ENCODE measurements at places on chromosomes 11 and 22.

DNA sequence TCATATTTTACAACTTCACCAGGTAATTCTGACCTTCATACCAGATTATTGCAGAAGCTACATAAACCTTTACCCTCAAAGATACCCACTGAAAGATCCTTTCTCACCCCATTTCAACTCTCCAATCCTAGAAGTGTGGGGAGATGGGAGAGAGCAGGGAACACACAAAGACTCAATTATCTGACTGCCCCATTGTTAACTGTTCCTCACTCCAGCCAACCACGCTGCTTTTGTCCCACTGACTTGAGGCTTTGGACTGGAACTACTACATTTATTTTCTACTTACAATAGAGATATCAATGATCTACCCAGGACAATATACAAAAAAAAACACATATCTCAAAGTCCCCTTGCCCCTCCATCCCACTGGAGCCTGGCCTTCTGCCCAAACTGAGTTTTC lies 44.7 kb upstream of the SLN start:
- no peak for DNase-seq

DNA sequence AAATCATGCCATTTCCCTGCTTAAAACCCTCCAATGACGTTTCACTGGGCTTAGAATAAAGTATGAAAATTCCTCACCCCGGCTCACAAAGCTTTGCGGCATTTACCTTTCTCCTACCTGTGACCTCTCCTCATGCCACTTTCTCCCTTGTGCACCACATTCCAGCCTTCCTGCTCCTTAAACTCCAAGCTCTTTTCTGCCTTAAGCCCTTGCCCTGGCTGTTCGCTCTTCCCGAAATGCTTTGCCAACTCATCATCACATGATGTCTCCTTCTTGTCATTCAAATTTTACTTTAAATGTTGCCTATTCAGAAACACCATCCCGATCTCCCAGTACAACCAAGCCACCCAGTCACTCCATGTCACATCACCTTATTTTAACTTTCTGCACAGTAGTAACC lies 2.0 kb downstream of the PLEKHA7 start:
- no peak for DNase-seq

DNA sequence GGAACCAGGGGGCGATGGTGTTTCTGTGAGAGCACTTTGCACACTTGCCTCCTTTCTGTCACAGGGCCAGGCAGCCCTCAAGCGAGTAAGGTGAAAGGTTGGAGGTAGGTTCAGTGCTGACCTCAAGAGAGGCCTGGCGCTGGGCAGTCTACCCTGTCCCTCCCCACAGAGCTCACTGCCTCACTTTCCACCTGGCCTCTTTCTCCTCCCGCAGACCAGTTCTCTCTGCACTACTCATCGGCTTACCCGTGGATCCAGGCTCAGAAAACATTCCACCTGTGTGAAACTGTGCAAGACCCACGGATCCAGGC lies 16.8 kb downstream of the APOL5 start:
- DNase-seq, result no peak

DNA sequence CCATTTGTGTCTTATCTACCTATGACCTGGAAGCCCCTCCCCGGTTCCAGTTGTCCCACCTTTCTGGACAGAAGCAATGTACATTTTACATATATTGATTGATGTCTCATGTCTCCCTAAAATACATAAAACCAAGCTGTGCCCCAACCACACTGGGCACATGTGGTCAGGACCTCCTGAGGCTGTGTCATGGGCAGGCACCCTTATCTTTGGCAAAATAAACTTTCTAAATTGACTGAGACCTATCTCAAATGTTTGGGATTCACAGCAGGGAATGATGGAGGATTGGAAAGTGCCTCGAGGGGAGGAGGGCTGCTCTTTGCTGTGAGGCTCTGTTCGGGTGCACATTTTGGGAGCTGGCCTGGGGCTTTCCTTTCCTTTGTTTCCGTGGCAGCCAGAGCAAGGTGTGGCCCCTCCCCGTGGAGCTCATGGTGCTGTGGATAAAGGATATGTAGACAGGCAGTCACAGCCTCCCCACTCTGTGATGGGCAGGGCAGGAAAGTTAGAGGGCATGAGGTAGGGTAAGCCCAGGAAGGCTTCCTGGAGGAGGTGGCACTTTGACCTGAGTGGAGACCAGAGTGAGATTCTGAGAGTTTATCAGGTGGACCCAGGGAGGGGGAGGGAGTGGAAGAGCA lies 615.6 kb downstream of the TBC1D22A start:
- DNase-seq, result no peak

GRCh38 chr11:69307871-69308431 lies 14.0 kb downstream of the MYEOV start:
- DNase-seq, result no peak

DNA sequence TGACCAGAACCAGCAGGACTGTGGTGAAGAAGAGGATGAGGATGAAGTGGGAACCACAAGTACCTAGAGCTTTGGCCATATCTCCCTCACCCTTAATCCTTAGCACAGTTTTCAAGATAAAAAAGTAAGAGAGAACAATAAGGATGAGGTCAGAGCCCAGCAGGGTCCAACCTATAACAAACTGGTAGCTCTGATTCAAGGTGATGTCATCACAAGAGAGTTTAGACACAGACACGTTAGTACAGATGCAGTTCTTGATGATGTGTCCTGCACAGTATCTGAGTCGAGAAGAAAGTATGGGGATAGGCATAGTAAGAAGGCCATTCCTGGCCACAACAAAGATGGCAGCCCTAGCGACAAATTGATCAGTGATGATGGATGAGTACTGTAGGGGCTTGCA lies 586 bp downstream of the OR56A5 start:
- DNase-seq, result no peak

DNA sequence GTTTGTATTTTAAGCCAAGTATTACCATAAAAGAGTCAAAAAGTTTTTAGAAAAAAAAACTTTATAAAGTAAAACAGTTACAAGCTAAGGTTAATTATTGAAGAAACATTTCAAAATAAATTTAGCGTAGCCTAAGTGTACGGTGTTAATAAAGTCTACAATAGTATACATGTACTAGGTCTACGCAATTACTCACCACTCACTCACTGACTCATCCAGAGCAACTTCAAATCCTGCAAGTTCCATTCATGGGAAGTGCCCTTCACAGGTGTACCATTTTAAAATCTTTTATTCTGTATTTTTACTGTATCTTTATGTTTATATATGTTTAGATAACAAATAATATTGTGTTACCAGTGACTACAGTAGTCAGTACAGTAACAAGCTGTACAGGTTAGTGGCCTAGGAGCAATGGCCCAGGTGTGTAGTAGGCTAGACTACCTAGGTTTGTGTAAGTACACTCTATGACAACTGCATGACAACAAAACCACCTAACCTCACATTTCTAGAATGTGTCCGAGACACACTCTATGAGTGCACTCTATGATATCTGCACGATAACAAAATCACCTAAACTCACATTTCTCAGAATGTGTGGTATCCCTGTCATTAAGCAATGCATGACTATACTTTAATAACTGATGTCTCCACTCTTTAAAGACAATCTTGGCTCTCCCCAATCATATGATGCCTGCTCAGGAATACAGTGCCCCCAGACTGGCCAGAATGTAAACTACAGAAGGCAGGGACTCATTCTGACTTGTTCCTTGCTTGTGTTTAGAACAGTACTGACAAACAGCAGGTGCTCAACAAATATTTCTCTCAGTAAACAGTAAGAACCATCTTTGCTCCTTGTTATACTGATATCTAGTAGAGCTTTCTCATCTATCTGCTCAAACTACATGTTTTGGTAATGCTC lies 21.2 kb downstream of the KMT5B start:
- DNase-seq, result no peak

DNA sequence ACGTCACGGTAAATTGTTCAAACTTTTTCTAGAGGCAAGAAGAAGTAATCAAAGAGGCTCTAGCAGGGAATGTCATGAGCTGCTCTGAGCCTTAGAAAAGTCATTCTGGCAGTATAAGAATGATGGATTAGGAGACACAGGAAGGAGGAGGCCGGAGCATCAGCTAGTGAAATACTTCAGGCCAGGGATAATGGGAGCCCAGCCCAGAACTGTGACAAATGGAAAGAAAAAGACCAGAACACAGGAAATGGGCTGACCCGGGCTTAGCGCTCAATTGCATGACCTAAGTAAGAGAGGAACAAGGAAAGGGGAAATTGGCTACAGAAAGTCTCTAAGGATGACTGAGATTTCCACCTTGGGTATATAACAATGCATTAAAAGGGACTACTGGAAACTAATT lies 108.6 kb downstream of the LARGE1 start:
- no peak for DNase-seq

DNA sequence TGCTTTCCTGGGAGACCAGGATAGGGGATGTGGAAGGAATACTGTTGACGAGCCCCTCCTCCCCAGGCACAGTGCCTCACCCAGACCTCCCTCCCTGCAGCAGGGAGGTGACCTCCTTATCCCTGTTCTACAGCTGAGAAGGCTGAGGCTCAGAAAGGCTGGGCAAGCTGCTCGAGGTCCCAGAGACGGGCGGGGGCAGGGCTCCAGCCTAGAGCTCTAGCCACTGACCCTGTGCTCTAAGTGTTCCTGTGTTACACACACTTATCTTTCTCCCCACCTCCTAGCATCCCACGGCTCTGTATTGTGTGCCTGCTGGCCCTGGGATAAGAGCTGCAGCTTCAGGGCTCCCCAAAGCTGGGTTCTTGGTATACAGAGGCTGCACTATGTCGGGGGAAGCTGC lies 7.9 kb downstream of the CCDC134 start:
- no peak for DNase-seq

DNA sequence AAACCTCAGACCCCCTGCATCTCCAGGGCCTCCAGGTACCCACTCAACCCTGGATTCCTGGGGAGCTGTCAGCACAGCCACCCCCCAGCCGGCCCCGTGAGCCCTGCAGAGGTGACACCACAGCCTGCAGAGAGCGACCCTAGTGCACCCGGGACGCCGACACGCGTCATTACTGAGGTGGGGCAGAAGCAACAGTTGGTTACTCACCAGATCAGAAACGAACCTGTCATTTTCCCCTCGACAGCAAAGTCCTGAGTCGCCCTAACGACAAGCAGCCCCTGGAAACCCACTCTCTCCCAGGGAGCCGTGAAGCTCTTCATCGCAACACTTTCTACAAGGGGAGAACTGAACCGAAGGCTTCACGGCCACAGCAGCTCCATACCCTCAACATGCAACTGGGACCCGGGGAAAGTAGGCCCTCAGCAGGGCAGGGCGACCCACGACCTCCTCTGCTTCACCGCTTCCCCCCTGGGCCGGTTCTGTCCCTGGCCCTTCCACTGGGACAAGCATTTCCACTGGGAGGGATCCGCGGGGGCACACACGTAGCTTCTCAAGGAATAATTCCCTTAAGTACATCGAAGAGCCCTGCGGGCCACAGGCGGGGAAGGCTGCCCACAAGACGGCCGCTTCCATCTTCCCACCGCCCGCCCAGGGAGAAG lies 1.6 kb downstream of the BRD1 start:
- DNase-seq, result no peak

DNA sequence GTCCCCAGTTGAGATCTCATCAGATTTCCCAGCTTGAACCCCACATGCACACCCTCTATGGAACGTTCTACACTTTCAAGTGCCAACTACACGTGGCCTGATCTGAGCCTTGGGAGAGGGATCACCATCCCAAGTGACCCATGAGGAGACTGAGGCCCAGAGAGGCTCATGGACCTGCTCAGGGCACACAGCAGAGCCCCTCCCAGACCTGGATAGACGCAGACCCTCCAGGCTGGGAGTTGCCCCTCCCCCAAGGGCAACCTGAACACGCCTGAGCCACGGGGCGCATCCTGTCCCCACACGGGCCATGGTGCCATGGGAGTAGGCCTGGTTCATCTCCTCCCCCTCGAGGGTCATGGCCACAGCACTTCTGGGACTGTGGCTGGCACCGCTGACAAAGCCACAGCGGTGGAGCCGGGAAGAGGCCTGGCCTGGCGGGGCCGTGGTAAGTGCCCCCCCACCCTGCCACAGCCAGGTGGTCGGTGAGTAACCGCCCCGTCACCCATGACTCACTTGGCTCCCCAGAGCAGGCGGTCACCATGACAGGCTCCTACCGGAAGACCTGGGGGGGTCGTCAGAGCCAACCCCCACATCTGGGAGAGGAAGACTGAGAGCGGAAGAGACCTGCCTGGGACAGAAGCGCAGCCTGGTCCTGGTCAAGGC lies 8.1 kb downstream of the WNT7B start:
- DNase-seq, result no peak

DNA sequence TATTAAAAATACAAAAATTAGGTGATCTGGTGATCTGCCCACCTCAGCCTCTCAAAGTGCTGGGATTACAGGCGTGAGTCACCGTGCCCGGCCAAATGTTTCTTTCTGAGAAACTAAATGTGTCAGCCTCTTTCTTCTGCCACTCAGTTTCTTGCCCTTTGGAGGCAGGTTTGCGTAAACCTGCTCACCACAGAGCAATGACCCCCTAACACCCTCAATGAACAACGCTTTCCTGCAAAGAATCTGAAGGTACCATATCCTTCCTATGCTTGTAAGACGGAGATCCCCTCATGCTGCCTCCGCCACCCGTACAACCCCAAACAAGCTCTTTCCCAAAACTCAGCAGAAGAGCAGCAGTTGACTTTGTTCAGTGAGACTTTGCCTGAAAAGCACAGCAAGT lies 38.7 kb upstream of the TTLL12 start:
- no peak for DNase-seq

DNA sequence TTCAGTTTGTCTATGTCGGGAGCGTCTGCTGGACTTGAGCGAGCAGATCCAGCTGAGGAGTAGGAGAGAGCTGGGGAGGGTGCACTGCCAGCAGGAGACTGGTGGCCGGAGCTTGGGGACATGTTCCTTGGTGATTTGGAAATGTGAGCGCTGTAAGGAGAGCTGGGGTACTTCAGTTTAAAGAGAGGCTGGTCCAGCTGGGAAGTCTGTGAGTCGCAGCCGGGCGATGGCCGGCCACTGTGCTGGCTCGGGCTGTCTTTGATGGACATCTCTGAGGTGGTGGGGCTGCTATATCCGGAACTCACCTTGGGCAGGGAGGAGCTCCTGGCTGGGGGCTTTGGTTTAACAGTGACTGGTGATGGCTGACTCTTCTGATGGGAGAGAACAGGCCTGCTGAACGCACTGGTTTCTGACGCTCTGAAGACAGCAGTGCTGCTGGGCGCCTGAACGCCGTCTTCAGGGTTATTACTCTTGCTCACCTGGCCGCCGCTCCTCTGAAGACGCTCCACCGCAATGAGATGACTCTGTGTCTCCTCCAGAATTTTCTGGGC lies 63.6 kb upstream of the PITPNB start:
- DNase-seq, result no peak

DNA sequence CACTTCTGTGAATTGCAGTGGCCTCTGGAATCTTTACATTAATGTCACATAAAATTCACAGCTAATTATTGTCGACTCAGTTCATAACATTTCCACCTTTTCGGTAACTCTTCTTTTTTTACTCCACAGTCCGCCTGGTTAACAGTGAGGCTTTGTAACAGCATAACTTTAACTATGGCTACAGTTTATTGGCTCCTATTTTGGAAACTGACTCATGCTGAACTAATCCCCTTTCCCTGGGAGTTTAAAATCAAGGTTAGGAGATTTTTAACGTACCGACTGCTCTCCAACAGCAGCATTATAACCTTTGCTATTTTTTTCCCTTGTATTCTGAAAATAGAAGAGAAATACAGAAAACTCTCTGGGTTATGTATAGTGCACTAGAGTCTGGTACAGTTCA lies 3.2 kb upstream of the POGLUT3 start:
- no peak for DNase-seq

GRCh38 chr22:24445481-24446259 lies 18.3 kb downstream of the ADORA2A start:
- no peak for DNase-seq

- DNase-seq, result no peak
These were observed 775.0 kb upstream of the API5 start for GRCh38 chr11:42536611-42537360.
